DMS79 treated with DMSO at 0.1 percent for 48 hours (cell line): ENCODE measurements at places on chromosomes 6 and 20.

- no peak for DNase-seq
Observed at GRCh38 chr20:37850036-37850592, 52.8 kb upstream of the VSTM2L start.

DNA sequence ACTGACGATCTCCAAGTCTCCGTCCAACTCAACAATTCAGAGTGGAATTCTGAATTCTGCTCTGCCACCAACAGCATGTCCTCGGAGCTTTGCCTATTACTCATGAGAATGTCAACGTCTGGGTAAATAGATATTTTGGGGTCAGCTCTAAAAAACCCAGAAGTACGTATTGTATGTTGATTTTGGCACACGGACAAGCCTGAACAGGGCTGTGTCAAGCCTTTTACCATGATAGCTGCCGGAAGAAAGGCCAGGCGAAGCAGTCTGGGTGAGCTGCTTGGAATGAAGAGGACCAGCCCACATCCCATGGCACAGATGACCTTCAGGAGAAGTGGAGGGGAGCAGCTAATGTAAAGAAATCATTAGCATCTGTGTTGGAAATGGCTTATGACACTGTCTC is 88.0 kb upstream of the JAG1 start:
- DNase-seq: no peak

DNA sequence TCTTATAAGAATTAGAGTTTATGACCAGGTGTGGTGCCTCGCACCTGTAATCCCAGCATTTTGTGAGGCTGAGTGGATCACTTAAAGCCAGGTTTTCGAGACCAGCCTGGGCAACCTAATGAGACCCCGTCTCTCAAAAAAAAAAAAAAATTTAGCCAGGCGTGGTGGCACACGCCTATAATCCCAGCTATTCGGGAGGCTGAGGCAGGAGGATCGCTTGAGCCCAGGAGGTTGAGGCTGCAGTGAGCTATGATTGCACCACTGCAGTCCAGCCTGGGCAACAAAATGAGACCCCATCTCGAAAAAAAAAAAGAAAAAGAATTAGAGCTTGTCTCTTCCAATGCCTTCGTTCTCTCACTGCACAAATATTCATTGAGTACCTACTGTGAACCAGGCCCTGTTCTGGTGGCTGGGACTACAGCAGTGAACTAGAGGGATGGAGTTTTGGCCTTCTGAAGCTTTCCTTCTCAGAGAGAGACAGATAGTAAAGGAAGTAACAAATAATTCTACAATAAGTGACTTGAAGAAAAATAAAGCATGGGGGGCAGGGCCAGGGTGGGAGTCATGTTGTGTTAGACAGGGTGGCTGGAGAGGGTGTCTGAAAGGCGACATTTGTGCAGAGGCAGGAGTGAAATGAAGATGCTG is 56.4 kb downstream of the HNF4A start:
- no peak for DNase-seq

DNA sequence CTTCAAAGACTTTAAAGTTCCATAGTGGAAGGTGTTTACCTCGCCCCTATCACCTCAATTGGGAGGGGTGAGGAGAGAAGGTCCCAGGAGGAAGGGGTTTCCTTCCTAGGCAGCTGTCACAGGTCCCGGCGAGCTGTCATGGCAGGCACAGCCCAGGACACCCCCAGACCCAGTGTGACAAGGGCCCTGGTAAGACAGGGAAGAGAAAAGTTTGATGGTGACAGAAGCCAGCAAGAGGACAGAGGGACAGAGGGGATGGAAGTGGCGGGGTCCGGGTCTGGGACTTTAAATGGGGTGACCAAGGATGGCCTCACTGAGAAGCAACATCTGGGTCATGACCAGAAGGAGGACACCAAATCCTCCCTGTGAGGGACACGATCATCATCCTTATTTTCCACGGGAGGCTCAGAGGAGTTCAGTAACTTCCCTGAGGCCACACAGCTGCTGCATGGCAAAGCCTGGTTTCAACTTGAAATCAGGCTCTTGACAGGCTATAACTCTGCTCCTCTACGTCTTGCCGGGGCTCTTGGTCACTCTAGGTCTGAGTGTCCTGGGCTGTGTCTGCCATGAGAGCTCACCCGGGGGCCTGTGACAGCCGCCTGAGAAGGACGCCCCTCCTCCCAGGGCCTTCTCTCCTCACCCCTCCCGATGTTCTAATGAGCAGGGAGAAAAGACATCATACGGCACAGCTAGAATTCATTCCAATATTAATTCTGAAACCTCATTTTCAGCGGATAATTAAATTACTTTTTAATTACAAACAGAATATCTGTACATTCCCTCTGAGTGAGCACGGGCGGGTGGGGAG is 222.2 kb downstream of the PREX1 start:
- no peak for DNase-seq

DNA sequence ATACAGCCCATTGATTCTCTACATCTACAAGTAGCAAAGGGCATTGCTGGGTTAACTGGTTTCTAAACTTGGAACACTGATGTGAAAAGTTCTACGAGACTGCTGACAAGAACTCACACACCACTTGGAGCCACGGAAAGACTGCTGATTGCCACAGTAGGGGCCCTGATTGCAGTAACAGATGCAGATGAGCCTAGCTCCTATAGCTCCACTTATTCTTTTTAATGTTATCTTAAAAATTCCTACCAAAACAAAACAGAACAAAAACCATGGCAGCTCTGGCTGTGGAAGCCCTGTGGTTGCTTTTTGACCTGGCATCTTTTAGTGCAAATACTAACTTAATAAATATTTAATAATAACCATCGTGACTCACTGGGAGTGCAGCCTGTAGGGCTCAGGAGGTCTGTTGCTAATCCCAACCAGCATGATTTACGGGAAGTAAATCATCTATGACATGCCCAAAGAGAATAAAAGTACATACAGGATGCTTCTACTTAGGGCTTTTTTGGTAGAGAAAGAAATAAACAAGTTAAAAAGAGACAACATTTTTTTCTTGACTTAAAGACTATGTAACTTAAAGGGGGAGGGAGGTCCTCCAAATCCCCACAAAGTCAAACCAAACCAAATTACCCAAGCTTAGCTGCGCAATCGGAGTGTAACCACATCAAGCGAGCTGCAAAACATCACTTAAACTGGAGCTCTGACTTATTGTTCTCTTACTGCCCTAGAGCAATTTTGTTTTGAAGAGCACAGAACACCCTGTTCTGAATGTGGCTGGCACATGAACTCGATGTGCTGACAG is 87.2 kb downstream of the FKBP5 start:
- DNase-seq: peak; percentile 55

GRCh38 chr6:47631269-47631772 is 67.1 kb upstream of the ADGRF4 start:
- DNase-seq: peak; percentile 3

GRCh38 chr20:1150218-1150617 is 31.8 kb downstream of the PSMF1 start:
- no peak for DNase-seq

- DNase-seq: no peak
Observed at GRCh38 chr20:31877684-31878083, 7.2 kb downstream of the TTLL9 start.

DNA sequence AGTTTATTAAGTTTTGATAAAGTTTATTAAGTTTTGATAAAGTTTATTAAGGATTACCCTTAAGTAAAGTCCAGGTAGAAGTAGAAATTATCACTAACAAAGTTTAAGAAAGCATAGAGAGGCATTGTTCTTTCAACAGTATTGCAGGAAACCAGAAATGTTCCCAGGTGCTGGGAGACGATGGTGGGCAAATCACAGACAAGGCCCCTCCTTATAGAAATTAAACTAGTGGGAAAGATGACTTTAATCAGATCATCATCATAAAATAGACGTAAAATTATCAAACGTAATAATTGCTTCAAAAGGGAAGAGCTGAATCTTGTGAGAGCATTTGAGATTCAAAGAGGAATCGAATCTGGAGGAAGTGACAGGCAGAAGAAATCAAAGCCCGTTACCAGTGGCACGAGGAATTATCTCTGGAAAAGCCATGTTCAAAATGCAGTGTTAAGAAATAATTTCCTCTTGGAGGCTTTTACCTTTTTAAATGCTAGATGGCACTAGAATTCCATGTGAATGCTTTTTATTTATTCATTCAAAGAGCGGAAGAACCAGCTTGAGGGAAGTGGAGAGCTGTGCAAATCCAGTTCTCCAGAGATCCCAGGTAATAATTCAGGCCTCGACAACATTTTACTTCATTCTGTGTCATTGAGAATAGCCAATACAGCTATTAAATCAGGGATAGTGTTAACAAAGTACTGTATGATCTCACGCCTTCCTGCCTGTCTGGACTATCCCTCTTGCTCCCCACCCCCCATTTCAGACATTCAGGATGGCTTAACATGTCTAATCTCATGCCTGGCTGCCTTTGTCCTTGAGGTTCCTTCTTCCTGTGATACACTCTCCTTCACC is 1.0 kb upstream of the APMAP start:
- peak; percentile 56 for DNase-seq

GRCh38 chr20:51510169-51510568 is 32.4 kb downstream of the NFATC2 start:
- no peak for DNase-seq

- no peak for DNase-seq
Observed at GRCh38 chr6:133337308-133337707, 96.2 kb downstream of the EYA4 start.

DNA sequence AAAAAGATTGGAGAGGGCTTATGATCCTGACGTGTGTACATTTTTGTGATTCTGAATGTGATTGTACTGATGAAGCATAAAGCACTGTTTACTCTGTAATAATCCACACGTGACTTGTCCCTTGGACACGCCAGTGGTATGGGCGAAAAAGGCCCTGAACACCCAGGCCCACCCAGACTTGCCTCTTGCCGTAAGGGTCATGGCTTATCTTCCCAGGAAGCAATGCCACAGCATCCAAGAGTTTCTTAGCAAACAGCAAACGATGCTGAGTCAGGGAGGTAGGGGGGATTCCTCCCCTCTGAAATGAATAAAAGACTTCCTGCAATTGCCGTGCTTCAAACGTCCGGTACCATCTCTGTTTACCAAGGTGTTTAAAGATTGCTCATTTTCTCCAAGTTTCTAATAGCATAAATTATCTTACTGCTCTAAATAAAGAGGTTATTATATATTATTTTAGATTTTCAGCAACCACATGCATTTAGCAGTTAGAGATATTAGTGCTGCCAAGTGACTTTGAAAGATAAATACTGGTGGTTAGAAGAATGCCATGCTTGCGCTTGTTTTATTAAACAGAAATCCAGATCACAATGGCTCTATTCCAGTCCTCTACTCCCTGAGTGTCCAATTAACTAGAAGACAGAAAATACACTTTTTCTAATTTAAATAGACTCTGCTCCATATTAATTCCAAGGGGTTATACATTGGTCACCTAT is 212.8 kb upstream of the CST7 start:
- DNase-seq: no peak

DNA sequence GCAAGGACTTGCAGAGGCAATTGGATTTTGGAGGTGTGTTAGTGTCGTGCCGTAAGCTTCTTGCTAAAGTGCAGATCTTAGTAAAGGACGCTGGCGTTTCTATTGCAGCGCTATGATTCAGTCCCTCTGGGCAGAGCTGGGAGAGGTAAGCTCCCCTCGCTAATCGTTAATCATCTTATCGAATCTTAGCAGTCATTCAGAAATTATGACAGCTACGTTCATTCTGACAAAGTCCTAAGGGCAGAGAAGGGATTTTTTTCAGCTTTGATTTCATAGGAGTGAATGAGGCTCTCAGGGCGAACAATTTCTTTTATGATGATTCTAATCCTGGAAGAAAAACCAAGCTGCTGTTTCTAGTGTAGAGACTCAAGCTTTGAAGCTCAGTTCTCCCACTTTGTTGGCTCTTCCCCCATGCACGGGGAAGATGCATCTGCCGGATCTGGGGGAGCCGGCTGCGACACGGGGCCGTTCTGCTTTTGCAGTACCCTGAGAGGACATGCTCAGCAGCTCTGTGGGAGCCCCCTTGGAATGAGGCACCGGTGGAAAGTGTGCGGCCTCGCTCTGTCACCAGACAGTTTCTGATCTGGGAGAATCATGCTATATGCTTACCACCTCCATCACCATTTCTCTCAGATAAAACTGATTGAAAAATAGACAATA is 79.1 kb upstream of the SLC22A23 start:
- DNase-seq: no peak

DNA sequence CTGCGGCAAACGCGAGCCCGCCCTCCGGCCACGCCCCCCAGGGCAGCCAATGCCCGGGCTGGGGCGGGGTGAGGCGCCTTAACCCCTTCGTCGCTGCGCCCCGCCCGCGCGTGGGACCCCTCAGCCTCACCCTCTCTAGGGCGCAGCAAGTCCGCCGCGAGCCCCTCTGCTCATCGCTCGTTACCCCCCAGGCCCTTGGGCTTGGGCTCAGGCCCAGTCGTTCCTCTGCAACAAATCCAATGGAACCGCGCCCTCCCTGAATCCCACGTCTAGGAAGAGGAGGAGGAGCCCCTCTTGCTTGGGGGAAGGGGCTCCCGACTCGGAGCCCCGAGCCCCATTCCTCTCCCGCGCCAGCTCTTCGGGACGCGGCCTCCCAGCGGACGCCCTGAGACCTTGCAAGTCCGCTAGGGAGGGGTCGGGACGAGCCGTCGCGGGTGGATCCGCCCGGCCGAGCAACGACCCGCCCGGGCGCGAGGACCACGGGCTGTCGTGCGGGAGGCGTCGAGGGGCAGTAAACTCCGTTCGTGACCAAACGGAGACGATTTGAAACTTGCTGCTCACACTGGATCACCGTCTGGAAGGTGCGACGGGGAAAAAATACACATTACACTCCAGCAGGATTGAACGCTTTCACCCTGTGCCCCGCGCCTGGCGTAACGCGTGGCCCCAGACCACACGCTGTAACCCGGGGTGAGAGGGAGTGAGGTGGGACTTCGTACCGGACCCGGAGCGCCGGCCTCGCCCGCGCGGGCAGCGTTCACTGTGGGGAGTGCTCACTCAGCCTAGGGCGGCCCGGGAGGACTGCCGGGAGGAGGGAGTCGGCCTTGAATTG is 477 bp upstream of the LZTS3 start:
- peak; percentile 63 for DNase-seq

DNA sequence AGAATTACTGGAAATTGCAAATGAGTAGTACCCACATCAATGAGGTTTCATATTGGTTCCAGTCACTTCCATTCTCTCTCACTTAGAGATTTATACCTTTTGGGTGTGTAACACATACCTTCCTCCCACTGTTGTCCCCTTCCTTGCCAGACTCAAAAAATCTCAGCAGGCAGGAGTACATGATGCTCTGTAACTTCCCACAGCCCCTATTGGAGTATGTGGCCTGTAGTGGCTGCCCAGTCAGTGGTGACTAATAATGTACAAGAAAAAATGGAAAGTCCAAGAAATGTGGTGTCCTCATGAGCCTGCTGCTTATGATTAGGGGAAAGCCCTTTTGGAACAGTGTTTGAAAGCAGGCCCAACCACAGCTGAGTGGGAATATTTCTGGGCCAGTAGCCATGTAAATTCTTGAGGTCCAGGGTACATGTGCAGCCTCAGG is 312.0 kb downstream of the ZFAND3 start:
- no peak for DNase-seq

- no peak for DNase-seq
Observed at GRCh38 chr20:22070610-22071058, 365.2 kb downstream of the PAX1 start.

DNA sequence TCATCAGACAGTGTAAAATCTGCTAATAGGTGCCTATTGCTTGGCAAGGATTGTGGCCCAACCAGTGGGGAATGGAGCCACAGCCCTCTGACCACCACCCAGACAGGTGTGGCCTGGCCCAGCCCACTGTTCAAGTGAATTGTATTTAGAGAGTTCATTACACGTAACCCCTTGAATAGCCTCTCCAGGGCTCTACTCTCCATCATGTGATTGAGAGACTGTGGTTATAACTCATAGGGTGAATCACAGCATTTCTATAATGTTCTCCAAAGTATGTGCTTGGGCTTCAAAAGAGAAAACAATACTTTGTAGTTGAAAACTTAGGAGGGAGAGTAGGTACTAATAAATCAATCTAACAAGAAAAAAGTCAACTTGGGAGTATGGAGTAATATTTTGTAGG is 38.4 kb downstream of the ALDH8A1 start:
- DNase-seq: no peak
